ENCODE measurements at places on chromosomes 16 and 17. TPM values are rescaled to one million over a fixed set of nuclear protein-coding genes. Genes with fewer than 3 reads are reported as not detected.

DNA sequence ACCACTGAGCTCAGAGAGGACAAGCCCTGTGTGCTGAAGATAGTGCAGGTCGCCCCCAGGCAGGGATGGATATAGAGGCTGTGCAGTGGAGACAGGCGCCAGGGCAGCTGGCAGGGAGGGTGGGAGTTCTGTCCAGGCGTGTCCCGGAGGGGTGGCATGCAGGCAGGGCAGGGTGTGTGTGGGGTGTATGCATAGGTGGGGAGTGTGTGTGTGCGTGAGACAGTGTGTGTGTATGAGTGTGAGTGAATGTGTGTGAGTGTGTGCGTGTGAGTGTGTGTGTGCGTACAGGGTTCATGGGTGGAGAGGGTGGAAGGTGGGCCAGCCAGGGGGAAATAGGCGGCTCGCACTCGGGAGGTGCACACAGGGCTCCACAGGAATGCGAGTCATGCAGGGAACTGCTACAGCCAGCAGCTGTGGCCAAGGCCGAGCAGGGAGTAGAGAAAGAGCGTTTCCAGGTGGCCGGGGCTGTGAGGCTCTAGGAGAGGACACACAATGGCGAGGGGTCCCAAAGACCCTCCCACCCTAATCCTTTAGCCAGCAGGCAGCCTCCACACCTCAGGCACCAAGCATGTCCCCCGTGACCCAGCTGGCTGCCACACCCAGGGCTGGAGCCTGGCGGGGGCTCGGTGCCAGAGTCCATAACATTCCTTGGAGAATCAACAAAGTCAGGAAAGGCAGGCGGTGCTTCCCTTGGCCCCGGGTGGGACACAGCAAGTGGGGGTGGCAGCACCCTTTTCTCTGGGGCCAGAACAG lies 4.6 kb downstream of the PLCD3 start:
- no peak for DNase-seq

Gene MT3
- total RNA-seq: 3.6 TPM

Gene MRPS7
- total RNA-seq: 49.5 TPM

- DNase-seq: no peak
These were observed 291.2 kb downstream of the IRX3 start for GRCh38 chr16:53995378-53995777.

All from activated CD8-positive, alpha-beta memory T cell treated with anti-CD3 and anti-CD28 coated beads, Interleukin-2, amount 10 ng/mL, durations not matched to agents 7 days and 5 days (primary cell).